C1 segment of cervical spinal cord (tissue), 14 donors: ENCODE measurements at places on chromosomes 11 and 22.

GRCh38 chr11:126997641-126998040, 2.9 kb downstream of the KIRREL3 start:
- DNase-seq = no peak

DNA sequence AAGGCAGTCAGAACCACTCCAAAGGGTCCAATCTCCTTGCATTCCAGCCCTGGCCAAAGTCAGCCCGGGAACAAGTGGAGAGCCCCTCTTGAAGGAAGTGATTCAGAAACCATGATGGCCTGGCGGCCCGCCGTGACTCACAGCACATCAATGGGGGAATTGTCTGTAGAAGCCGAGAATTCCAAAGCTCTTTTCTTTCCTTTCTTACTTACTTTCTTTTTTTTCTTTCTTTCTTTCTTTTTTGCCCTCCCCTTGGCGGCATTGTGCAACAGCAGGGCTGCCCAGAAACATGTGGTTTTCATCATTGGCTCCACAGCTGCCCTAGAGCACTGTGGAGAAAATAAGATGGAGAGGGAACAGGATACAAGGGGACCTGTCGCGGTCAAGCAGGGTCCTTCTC, 140.2 kb upstream of the TIMP3 start:
- no peak for DNase-seq

DNA sequence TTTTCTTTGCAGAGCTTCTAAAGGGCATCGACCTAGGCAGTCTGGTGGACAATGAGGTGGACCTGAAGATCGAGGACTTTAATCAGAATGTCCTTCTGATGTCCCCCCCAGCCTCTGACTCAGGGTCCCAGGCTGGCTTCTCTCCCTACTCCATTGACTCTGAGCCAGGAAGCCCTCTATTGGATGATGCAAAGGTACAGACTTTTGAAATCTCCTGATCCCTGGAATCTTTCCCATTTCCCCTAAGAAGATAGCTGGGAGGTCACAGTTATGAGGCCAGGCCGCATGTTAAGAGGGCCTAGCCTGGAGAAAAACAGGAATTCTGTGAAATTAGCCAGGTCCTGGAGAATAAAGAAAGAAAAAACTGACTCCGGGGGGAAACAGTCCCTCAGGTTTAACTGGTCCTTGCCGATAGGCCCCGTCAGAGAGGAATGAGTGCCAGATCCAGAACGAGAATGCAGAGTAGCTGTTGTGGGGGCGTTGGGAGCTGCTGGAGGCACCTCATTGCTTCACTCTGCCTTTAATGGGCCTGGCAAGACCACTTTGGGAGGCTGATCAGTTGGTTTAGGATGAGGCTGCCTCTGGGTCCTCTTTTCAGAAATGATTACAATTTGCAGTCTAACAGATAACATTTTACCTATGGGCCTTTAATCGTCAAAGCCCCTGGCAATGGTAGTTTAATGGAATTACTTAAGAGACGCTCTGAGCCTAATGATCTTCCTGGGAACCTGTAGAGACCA, 39.2 kb downstream of the SHISA8 start:
- no peak for DNase-seq

- DNase-seq = no peak
These were observed 69.1 kb upstream of the NTM start for GRCh38 chr11:131301306-131301705.

DNA sequence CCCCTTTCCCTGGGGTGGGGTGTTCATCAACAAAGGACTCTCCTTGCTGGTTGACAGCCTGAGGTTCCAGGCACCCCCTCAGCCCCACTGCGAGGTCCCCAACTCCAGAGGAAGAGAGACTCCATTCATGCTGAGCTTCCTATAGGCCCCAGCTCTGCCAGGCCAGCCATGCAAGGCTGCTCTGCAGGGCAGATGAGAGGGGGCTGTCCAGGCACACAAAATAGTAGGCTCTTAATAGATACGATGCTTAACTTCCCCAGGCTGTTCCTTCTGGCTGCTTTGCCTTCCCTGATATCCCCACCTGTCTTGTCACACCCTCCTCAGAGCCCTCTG, 45.0 kb upstream of the CRYBB3 start:
- DNase-seq = no peak

DNA sequence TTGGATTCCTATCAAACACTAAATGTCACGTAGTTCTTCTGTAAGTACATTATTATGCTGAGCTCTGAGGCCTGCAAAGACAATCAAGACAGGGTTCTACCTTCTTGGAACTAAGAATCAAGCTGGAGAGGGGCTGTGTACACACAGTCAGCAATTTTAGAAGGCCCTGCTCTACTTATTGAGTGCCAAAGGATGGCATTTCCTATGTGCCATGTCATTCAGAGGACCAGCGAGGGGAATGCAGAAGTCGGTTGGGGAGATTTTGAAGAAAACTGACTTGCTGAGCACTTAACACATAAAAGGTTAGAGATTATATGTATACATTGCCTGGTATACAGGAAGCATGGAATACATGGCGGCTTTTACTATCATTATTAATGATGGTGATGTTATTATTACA, 5.3 kb downstream of the SLC37A2 start:
- DNase-seq = no peak

DNA sequence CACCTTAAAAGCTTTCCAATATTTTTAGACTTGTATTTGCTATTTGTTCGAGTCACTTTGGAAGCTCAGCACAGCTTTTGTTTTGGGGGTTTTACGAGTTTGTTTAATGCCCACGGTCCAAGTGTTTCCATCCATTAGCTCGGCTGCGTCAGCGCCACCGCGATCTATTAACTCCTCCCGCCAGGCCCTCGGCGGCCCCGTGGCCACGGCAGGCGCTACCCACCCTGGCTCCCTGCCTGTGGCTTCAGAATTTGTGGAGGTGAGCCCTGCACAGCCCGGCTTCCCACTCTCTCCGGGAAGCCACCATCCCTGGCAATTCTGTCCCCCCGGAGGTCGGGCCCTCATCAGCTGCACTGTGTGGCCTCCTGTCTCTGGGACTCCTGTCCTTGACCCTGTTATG, 648.5 kb downstream of the BRD1 start:
- DNase-seq = no peak

DNA sequence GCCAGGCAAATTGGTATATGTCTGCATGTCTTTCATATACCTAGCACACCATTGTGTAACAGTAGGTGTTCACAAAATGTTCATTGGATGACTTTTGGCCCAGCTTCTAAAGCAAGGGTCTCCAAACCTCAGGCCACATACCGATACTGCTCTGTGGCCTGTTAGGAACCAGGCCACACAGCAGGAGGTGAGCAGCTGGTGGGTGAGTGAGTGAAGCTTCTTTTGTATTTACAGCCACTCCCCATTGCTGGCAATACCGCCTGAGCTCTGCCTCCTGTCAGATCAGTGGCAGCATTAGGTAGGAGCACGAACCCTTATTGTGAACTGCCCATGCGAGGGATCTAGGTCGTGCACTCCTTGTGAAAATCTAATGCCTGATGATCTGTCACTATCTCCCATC, 836.6 kb downstream of the NTM start:
- DNase-seq = no peak

DNA sequence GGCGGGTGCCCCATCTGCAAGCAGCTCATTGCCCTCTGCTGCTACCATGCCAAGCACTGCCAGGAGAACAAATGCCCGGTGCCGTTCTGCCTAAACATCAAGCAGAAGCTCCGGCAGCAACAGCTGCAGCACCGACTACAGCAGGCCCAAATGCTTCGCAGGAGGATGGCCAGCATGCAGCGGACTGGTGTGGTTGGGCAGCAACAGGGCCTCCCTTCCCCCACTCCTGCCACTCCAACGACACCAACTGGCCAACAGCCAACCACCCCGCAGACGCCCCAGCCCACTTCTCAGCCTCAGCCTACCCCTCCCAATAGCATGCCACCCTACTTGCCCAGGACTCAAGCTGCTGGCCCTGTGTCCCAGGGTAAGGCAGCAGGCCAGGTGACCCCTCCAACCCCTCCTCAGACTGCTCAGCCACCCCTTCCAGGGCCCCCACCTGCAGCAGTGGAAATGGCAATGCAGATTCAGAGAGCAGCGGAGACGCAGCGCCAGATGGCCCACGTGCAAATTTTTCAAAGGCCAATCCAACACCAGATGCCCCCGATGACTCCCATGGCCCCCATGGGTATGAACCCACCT, 28.0 kb upstream of the L3MBTL2 start:
- no peak for DNase-seq

- no peak for DNase-seq
These were observed 49.5 kb downstream of the MCHR1 start for GRCh38 chr22:40728731-40729189.

DNA sequence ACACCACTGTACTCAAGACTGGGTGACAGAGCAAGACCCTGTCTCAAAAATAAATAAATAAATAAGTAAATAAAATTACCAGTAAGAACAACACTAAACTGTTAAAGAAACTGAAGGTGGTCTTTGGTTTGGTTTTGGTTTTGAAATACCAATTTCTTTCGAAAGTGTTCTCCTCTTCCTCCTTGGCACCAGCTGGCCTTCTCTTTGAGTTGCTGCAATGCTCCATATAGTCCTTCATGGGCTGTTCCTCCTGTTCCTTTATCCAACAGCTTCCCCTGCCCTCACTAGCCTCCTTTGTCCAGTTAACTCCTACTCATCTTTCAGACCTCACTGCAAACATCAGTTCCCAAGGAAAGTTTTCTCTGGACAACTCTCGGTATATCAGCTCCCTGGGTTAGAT, 5.0 kb upstream of the UVRAG start:
- no peak for DNase-seq

DNA sequence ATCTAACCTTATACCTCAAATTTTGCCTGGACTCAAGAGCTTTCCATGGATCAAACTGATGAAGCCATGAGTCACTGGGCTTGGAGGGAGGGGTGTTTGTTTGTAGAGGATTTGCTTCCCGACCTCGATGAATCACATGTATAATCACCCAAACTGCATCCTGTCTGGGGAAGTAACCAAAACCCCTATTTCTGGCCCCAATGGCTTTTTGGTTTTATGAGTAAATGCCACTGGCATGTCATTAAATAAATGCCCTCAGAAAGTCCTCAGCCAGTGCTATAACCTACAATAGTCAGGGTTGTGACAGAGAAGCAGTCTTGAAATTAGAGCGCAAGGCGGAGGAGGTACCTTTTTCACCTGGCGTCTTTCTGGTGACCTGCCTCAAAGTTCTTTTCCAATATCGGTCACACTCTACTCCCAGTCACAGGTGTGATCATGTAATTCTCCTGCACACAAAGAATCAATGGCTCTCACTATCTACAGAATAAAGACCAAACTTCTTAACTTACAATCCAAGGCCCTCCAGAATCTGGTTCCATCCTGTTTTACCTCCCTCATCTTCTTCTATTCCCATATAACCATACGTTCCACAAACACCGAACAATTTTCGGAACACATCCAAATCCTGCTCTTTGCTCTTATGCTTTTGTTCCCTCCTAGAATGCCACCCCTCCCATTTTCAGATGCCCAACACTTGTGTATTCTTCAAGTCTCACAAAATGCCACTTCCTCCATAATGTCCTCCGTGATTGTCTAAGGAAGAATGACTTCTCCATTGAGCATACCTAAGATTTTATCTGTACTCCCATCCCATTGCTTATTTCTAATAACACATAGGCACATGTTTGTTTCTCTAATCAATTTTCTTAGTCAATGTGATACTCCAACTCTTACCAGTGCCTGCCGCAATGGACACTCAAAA, 81.3 kb upstream of the BLID start:
- DNase-seq = no peak

GRCh38 chr11:105027678-105028077, 4.7 kb upstream of the CASP5 start:
- no peak for DNase-seq

GRCh38 chr11:128629516-128630106, 42.3 kb upstream of the ETS1 start:
- DNase-seq = no peak
